Amygdala (tissue), 56 donors: ENCODE measurements at places on chromosomes 16 and 17.

GRCh38 chr17:82023447-82024241 is 539 bp downstream of the LRRC45 start:
- no peak for DNase-seq

DNA sequence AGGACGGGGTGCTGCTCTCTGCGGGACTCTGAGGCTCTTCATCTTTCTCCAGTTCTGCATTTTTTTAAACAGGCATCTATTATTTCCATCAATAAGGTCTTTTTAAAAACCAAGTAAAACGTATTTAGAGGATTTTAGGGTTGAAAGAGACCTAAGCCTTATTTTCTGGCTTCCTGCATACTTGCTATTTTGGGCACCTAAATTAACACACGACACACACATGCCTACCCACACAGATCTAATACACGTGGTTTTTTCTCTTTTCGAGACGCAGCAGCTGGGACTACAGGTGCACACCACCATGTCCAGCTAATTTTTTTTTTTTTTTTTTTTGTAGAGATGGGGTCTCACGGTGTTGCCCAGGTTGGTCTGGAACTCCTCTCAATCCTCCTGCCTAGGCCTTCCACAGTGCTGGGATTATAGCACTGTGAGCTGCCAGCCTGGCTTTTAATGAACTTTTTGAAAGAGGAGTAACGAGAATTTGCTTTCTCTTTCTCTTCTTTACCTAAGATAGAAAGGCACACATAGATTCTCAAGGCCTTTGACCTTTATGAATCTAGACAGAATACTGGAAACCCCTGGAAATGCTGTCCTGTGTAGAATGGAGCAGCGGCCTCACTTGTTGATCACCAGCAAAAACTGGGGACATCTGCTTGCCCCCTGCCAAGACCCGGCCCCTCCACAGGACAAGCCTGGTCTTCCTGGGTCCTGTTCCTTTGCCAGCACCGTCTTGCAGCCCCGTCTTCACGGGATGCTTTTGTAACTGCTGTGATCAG is 13.8 kb downstream of the DNAAF8 start:
- DNase-seq: no peak

DNA sequence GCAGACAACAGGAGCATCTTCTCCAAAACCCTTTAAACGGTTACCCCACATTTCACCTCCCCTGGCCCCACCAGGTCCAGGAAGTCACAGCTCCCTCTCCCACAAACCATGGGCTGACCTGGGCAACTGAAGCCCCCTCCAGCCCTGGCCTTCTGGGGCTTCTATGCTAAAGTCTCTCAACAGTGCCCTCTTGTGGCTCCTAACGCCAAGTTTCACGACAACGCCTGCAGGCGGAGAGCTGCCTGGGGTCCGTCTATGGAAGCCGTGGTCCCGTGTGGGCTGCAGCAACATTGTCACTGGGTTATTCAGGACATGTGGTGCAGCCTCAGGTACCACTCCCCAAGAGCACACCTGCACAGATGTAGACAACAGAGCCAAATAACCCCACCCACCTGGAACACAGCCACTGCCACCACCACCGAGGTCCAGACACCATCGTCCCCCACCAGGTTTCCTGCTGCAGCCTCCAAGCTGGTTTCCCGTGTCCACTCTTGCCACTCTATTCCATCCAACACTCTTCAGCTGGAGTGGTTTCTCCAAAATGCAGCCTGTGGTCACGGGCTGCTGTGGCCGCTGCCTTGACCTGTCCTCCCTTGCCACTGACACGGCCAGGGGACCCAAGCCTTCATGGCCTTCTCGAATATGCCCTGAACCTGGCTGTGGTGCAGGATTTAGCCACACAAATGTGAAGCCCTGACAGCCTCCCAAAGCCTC is 19.1 kb downstream of the C16orf95 start:
- no peak for DNase-seq

DNA sequence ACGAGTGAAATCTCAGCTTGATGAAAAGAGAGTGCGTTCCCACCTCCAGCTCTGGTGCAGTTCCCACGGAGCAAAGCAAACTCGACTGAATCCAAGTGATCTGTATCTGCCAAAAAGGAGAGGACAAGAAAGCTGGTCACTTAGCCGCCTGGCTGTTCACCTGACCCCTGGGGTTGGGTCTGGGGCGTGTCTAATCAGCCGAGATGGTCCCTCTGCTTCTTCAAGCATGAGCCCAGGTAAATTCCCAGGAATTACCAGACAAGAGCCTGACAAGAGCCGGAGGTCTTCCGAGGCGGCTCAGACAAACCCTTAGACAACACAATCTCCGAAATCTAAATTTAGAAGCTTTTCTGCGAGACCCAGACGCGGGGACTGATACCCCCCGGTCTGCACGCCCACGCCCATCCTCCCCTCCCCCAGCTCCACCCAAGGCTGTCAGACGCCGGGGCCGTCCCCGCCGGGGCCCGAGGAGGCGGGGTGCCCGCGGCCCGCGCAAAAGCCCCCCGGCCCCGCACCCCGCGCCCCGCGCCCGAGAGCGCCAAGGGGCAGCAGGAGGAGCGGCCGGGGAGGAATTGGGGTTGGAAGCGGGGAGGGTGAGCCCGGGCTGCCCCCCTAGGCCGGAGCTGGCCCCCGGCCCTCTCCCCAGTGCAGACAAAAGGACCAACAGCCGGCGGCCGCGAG is 674 bp downstream of the ZNF821 start:
- no peak for DNase-seq

- no peak for DNase-seq
Observed at GRCh38 chr17:33688771-33689170, 395.7 kb upstream of the ASIC2 start.

DNA sequence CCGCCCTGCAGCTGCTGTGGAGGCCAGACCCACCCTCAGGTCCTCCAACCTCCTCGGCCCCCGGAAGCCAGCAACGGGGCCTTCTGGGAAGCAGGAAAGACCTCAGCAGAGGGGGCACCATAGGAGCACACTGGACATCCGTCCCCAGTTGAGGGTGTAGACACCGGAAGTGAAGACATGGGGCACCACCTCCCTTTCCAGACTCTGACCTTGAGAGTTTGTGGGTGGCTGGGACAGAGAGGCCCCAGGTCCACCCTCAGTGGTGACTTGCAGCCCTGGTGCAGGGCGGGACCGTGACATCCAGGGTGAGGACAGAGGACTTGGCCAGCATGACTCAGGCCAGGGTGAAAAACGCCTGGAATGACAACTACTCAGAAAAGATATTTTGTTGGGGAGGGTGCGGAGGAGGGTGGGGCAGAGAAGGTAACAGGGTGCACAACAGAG is 19.9 kb downstream of the CEP295NL start:
- DNase-seq: no peak

- DNase-seq: no peak
Observed at GRCh38 chr17:36092230-36092629, 2.3 kb upstream of the CCL3 start.

DNA sequence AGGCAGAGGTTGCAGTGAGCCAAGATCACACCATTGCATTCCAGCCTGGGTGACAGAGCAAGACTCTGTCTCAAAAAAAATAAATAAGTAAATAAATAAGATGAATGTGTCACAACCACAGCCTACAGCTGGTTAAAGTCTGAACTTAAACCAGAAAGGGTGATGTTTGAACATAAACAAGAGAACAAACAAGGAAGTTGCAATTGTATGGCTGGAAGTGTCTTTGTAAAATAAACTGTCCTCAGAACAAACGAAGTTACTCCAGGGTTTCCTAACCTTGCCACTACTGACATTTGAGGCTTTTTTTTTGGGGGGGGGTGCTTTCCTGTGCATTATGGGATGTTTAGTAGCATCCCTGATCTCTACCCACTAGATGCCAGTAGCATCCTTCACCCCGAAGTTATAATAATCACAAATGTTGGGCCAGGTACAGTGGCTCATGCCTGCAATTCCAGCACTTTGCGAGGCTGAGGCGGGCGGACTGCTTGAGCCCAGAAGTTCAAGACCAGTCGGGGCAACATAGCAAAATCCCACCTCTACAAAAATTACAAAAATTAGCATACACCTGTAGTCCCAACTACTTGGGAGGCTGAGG is 119.2 kb downstream of the XYLT1 start:
- DNase-seq: no peak

GRCh38 chr16:21666772-21667171 is 3.0 kb downstream of the OTOA start:
- DNase-seq: no peak

DNA sequence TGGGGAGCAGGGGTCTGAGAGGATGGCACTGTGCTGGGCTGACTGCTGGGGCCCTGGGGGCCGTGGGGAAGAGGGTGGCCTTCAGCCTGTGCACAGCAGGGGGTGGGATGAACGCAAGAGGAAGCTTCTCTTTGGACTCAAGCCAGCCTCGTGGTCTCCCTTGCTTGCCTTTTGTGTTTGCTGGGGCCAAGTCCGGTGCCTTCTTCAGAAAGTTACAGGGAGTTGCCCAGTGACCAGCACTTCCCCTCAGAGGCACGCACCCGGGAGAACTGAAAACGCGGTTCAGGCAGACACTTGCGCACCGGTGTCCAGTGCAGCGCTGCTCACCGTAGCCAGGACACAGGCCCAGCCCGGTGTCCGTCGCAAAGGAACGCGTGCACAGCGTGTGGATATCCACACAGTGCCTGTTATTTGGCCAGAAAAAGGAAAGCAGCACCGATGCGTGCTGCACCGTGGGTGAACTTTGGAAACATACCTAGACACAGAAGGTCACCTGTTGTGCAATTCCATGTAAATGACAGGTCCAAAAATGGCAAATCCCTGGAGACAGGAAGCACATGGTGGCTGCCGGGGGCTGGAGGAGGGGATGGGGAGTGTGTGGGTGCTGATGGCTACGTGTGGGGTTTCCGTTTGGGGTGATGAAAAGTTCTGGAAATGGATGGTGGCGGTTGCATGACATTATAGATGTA is 29.4 kb upstream of the NUDT16L1 start:
- DNase-seq: peak; percentile 33

- DNase-seq: no peak
Observed at GRCh38 chr17:4675791-4676190, 28.1 kb downstream of the PELP1 start.

DNA sequence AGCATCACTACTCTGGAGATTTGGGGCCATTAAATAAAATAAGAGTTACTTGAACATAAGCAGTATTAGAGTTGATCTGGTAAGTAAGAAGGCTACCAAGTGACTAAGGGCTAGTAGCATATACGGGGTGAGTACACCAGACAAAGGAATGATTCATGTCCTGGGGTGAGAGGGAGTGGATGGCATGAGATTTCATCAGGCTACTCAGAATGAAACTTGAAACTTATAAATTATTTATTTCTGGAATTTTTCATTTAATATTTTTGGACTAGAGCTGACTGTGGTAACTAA is 2.3 kb downstream of the SLFN5 start:
- DNase-seq: no peak

DNA sequence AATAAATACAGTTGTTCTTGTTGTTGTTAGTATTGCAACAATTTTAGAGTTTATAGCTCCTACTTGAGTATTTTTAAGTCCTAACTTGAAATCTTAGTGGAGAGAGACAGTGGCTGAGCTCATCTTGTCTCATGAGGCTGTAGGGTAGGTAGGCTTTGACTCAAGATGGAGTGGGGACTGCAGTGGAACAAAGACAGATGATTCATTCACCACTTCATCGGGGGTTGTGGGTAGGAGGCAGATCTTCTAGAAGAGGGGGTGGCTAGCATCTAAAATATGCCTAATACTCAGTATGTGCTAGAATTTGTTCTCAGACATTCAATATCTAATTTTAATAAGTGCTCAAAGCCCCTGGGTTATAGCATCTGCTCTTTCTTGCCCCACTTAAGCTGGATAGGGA is 13.1 kb upstream of the MMD start:
- DNase-seq: no peak

GRCh38 chr16:67413978-67414911 is 2.0 kb downstream of the ZDHHC1 start:
- DNase-seq: no peak

- no peak for DNase-seq
Observed at GRCh38 chr17:50818921-50819657, 16.3 kb upstream of the WFIKKN2 start.
